ENCODE measurements at places on chromosomes 4 and X. TPM values are rescaled to one million over a fixed set of nuclear protein-coding genes. Genes with fewer than 3 reads are reported as not detected.

UTP3 gene
- total RNA-seq = 26.0 TPM

DNA sequence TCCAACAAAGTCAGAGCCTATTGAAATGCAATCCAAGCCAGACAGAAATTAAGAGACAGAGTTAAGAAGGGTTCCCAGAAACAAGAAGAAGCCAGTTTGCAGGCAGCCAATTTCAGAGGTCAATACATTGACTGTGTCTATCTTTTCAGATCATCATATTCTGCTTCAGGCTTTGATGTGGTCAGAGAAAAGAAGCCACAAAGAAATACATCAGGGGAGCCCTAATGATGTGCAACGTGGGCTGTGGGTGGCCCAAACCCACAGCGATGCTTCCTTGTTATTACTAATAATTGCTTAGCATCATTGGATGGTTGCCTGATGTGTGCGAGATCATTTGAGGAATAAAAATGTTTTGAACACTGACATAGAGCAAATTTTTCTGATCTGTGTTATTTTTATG is 99.0 kb upstream of the DUSP21 start:
- no peak for DNase-seq

ABCG2 gene
- 0.28 TPM for total RNA-seq

DNA sequence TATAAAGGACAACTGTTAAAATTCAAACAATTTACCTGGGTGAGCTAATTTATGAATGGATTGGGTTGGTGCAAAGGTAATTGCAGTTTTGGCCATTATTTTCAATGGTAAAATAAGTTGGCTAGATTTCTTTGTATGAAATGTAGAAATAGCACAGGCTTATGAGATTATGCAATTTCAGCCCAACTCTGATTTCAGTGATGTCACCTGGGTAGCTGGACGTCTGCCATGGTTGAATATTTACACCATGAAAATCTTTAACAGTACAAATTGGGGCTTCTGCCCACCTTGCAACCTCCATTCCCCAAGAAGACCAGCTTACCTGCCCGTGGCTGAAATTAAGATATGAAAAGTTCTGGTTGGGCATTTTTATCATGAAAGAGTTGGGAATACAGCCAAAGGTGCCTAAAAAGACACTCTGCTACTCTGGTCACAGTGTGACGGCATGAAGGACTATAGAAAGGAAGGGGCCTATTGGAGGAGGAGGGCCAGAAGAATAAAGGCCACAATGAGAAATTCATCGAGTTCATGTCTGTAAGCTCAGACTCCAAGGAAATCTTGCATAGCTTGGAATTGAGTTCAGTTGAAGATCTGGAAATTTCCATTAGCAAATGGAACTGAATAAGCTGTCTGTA is 29.7 kb downstream of the EGF start:
- DNase-seq = no peak

TGIF2LX gene
- not detected for total RNA-seq

DNA sequence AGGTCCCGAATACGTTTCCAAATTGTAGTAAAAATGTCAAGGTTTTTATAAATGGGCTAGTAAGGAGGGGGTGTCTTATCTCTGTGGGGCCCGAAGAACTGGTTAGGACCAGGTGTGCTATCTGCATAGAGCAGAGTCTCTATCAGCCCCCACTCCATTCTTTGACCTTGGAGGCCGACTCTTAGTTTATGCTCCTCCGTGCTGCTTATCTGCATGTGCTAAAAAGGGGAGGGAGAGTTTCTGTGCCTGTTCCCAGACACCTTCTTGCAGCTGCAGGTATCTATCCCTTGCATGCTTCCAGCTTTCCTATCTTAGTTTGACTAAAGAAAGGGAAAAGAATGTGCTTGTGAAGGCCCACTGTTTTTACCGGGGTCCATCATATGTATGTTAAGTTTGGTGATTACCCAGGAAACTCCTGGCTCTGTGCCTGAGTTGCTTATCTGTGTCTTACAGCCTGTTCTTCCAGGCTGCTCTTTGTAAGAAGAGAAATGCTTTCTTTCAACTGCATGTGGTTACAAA is 28.6 kb upstream of the NAF1 start:
- DNase-seq = no peak

ETDB gene
- not detected for total RNA-seq

DNA sequence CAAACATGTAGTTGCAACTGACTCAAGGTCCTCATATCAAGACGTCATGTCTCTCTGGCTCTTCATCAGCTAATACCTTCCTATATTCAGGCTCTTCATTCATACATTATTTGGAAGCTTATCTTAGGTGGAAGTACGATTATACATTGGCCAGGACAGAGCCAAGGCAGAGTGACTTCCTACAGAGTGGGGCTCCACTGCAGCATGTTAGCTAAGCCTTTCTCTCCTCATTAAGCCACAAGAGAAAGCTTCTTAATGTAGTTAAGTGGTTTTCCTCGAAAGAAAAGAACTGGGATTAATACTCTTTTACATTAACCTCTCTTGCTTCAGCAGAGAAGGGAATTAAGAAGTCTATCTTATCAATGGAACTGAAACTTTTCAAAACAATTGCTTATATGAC is 15.0 kb downstream of the C4orf33 start:
- no peak for DNase-seq

DNA sequence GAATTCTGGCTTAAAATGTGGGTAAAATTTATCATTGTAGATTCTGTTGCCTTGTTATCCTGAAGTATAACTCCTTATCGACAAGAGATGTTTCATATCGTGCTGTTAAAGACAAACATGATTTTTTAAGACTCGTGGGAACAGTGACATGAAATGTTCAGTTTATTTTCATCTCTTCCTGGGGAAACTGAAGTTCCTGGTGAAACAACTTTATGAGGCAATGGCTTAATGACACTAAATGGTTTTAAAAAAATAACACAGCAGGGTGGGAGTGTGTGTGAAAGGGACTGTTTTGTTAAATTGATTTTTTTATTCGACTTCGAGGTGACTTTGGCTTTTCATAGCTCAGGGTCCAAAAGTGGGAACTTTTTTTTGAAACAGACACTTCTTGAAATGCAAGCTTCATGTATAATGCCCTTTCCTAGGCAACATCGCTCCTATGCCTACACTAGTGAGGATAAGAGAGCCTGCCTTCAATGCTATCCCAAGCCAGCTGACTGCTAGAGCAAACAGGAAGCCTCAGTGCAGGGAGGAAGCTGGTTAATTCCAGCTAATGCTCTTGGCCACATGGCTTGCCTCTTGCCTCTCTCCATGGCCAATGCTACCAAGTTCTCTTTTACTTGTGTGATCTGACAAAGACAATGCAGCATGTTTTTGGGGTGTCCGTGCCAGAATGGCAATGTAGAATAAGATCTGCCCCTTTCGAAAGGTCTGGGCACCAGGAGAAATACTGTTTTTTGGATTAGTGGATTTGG is 80.9 kb upstream of the PLAC1 start:
- no peak for DNase-seq

- no peak for DNase-seq
These were observed 11.4 kb downstream of the BANK1 start for GRCh38 chr4:101801958-101802357.

DNA sequence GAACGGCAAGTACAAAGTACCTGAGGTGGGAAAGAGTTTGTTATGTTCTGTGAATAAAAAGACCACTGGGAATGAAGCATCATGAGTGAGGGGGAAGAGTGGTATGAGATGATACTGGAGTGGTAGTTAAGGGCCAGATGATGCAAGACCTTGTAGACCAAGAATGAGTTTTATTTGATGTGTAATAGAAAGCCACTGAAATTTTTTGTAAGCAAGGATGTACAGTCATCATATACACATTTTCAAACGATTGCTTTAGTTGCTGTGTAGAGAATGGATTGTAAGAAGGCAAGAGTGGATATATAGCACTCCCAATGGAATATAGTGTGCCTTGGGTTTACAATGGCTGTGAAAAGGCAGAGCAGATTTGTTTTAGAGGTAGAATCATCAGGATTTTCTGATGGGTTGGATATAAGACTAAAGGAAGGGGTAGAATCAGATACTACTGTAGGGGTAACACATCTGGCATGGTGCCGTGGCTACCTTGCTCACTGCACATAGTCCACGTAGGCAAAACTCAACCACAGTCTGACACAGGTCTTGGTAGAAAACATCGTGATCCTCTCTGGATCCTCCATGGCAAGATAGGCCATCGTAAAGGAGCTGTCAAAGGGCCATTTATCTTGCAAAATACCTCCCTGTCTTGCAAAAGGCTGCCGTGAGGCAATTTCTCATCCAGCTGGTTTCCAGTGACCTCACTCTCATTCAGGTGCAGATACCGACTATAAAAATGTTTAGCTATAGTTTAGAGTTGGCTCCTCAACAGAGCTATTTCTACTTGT is 14.9 kb downstream of the TIFA start:
- DNase-seq = peak; percentile 23

OTUD4 gene
- total RNA-seq = 67.3 TPM

TLR10 gene
- 0.12 TPM for total RNA-seq

STIM2 gene
- total RNA-seq = 39.6 TPM

TREX2 gene
- total RNA-seq = 2.7 TPM

TSR2 gene
- total RNA-seq = 53.8 TPM

DNA sequence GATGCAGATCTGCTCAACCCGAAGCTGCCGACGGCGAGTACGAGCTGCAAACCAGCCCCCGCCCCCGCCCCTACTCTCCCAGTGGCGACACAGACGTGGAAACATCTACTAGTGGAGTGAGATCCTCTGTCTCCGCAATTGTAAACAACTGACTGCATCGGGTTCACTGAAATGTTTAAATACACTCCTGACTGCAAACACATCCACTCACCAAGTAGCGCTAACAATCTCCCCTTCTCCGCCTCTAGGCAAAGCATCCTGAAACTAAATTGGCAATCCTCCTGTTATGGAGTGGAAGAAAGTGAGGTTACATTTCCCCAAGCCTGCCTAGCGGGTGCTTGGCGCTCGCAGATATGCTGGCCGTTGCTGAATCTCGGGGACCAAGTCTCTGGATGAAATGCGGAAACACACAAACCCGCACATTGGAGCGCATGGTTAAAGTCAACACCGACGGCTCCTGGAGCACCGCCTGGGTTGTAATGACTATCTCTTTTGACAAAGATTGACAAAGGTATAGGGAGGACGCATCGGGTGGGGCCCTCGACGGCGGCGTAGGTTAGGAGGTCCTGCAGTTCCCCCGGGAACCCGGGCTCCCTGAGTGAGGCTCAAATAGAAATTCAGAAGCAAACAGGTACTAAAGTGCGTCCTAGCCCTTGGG is 117.0 kb upstream of the TEX13C start:
- no peak for DNase-seq

DNA sequence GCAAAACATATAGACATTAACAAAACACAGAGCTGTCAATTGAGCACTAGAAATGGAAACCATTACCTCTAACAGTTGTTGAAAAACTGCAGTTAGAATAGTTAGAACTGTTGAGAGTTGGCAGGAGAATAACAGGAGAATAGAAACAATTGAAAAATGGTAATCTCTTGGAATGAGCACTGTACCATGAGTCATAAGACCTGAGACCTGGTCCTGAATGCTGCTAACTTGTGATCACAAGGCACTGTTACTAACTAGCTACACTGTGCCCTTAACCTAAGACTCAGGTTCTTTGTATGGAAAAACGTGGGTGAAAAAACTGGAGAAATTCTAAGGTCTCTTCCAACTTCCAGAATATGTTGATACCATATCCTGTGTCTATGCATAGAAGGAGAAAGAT is 29.3 kb downstream of the FAM114A1 start:
- DNase-seq = no peak

SOX3 gene
- total RNA-seq = not detected

GRCh38 chrX:135556055-135556454 is 35.6 kb downstream of the INTS6L start:
- DNase-seq = no peak

DNA sequence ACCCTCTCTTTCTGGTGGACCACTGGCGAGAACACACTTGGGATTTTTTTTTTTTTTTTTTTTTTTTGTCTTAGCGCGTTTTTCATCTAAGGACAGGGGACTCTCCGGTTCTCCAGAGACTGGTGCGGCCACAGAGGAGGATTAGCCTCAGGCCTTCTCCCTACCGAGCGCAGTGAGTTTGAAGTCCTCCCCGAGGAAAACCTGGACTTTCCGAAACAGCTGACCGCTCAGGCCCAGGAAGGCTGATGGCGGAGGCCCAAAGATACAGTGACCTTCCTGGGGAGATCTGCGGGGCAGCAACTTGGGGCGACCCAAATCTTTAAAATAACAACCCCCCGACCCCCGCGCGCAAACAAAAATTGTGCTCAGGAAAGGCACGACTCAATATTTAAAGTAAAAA is 9.2 kb downstream of the NKX3-2 start:
- no peak for DNase-seq

DNA sequence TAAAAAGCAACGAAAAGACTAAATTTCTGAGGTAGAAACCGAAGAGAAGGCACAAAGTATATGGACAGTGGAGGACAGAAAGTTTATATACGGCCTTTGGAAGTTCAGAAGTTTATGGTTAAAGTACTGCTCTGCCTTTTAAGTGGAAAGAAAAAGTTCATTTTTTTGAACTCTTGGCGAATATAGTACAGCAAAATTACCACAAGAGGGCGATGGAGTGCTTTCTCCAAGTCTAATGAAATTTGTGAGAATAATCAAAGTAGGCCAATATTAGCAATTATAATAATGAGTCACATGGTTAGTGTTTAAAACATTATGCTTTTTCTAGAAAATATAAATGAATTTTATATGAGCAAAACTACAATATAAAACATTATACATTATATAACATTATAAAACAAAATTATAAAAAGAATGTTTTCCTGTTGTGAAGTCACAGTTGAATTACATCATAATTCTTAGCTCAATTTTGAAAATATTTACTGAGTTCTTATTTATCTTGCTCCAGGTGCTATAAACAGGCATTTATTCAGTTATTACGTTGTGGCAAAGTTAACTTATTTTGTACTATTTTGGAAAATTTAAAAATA is 136.2 kb upstream of the BMPR1B start:
- peak; percentile 20 for DNase-seq

GAGE1 gene
- total RNA-seq = not detected

GRCh38 chr4:183721207-183722081 is 62.4 kb downstream of the TRAPPC11 start:
- DNase-seq = peak; percentile 44

GRCh38 chr4:31175242-31175910 is 455.2 kb downstream of the PCDH7 start:
- DNase-seq = no peak

DNA sequence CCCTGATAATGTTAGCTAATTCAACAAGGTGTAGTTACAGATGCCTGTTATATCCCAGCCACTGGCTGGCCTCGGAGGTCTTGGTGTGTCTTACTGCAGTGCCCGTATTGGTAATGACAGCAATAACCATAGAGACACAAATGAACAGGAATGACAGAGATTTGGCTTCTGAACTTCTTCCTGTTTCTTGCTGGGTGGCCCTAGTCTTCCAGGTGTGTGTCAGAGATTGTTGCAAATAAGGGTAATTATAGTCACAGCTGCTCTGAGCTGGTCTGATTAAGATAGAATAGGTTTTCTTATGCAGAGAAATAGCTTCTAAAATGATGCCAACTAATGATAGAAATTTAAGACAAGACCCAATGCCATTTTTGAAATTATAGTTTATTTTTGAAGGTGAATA is 64.1 kb upstream of the MAD2L1 start:
- no peak for DNase-seq

PPP1R3F gene
- 9.8 TPM for total RNA-seq

TLR8 gene
- total RNA-seq = not detected

CHRDL1 gene
- total RNA-seq = not detected

PLCXD1 gene
- total RNA-seq = 72.0 TPM

TCP11X2 gene
- total RNA-seq = not detected

GRCh38 chr4:97404876-97405523 is 738.3 kb downstream of the STPG2 start:
- no peak for DNase-seq

UGT2B17 gene
- total RNA-seq = not detected

CSN2 gene
- not detected for total RNA-seq

Data from activated T-cell treated with anti-CD3 and anti-CD28 coated beads, Interleukin-2, amount 50 U/mL, for 72 hours (primary cell).